Effector memory CD8-positive, alpha-beta T cell (primary cell): ENCODE measurements at places on chromosomes 5 and 9.

- DNase-seq: no peak
These were observed 233.2 kb upstream of the RFX3 start for GRCh38 chr9:3758816-3759576.

- no peak for DNase-seq
These were observed 628.8 kb upstream of the DMAC1 start for GRCh38 chr9:8428389-8428788.

DNA sequence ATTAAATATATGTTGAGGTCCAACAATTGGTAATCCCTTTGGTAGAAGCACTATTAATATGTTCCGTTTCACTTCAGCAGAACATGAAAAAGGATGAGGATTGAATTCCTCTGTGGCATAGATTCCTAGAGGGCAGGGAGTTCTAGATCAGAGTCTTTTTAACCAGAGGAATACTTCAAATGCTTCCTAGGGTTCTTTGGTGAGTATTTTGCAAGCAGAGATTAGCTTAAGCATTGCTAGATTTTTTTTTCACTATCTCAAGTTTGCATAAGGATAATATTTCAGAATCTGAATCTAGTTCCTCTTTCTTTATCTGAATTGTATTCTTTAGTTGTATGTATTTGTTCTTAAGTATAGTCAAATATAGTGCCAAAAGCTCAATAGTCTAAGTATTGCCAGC, 116.6 kb upstream of the ADAMTSL1 start:
- DNase-seq: no peak

- no peak for DNase-seq
These were observed 18.0 kb upstream of the ENHO start for GRCh38 chr9:34540827-34541226.

DNA sequence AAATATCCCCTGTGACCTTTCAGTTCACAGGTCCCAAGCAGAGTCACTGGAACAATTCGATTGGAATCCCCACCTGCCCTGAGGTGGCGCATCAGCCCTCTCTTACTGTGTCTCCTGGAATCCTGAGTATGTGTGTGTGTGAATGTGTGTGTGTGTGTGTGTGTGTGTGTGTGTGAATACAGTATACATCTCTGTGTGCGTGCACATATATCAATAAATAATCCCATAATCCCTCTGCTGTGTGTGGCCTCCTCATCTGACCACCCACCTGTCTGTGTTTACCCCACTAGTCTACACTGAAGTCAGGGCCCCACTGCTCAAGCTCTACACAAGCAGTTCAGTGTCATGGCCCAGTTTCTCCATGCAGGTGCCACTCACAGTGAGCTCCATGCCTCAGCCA, 187.4 kb downstream of the ERCC6L2 start:
- DNase-seq: no peak

- DNase-seq: no peak
These were observed 181.9 kb upstream of the HMHB1 start for GRCh38 chr5:143629871-143630659.

- no peak for DNase-seq
These were observed 149.5 kb downstream of the ROR2 start for GRCh38 chr9:91800473-91801030.

DNA sequence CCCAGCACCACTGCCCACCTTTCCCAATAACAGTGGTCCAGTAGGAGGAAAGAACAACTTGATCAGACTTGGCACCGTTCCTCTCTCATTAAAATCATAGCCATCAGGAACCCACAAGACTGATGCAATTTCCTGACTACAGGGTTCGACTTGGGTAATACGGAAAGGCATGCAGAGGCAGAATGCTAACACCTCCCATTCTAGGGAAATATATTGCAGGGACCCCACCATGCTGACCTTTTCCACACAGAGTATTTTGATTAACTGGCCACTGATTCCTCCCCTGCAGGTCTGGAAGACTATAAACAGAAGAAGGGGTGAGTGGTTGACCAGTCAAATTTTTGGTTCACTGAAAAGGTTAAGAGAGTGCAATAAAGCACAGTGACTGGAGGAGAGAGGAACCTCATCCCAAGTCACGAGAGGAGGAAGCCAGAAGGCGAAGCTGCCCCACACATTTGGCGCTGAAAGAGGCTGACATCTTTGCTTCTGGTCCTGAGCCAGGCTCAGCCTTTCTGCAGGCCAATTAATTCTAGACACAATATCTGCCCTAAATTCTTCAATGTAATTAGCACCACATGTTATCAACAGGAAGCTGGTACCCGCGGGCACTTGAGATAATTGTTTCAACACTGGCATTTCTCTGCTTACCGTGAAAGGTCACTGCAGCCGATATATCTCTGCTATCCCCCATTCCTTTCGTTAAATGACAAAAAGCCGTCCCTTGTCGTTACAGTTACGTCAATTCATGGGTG, 64.7 kb upstream of the SPOCK1 start:
- no peak for DNase-seq

DNA sequence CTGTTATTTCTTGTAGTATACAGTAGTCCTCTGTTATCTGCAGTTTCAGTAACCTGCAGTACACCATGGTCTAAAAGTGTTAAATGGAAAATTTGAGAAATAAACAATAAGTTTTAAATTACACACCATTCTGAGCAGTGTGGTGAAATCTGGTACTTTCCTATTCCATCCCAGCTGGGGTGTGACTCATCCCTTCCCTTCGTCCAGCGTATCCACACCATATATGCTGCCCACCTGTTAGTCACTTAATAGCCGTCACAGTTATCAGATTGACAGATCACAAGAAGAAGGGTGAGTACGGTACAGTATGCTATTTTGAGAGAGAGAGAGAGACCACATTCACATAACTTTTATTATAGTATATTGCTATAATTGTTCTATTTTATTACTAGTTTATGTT, 28.9 kb downstream of the FAM151B start:
- no peak for DNase-seq

DNA sequence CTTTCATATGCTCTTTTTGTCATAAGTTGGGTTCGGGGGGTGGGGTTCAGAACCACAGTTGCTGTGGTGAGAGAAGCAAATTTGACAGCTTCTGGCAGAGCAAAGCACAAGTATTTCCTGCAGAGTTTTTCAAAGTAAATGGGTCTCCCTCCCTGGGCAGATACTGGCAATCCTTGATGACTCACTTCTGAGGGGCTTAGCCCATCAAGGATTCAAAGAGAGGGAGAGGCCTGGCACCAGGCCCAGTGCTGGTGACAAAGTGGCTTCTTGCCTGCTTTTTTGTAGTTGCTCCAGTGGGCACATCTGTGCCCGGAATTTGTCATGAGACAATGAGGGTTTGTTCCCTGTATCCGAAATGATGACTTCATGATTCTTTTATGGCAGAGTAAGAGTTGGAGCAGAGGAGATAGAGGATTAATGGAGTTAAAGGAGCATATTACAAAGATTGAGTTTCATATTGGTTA, 46.6 kb upstream of the TNC start:
- DNase-seq: no peak

DNA sequence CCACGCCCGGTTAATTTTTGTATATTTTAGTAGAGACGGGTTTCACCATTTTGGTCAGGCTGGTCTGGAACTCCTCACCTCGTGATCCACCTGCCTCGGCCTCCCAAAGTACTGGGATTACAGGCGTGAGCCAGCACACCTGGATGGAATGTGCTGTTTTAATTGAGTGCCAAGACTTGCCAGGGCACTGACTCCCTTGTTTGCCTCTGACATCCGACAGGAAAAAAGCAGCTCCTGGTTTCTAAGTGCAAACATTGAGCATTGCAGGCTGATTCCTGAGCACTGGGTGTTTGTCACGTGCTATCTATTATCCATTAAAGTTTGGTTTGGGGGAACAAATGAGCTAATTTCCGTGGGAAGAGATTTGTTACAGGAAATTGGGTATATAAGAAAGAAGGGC, 70.6 kb upstream of the CKMT2 start:
- no peak for DNase-seq

DNA sequence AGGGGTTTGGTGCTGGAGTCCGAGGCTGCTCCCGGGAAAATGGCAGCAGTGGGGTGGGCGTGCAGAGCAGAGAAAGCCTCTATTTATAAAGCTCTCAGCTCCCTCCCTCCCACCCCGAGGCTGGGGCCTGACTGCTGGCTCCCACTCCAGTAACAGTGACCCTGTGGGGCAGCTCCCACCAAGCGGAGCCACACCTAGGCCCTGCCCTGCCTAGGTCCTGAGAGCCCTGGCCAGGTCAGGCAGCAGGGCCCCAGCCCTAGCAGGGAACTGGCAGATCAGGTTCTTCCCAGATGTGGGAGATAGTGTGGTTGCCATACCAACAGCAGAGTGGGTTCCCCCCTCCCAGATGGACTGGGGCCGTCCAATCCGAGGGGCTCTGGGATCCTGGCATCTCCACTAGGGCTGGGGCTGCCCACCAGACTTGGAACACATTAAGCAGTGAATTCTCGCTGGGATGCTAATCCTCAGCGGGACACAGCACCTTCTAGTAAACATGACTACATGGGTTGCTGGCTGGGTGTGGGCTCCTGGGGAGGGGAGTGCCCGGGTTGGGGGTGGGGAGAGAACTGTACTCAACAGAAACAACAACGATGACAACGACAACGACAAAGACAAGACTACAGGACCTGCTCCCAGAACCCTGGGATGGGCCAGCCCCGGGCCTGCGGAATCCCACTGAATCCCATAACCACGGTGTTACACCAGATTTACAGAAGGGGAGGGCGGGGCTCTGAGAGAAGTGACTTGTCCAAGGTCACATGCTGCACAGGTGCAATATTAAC, 1.5 kb downstream of the SH3GLB2 start:
- DNase-seq: no peak

DNA sequence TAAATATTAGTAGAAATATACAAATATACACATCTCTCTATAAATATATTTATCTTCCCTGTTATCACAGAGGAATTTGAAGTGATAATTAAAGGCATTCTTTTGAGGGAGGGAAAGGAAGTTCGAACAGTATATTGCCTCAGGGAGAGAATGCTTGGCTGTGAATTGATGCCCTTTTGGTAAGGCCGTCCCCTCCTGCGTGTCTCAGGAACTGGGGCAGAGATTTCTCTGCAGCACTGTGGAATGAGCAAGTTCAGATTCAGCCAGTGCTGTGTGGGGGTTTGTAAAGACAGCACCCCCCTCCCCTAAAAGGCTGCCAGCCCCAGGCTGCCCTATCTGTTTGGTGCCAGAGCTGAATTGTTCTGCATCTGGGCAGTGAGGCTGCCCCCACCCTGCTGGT, 42.0 kb downstream of the UBE2QL1 start:
- DNase-seq: no peak

DNA sequence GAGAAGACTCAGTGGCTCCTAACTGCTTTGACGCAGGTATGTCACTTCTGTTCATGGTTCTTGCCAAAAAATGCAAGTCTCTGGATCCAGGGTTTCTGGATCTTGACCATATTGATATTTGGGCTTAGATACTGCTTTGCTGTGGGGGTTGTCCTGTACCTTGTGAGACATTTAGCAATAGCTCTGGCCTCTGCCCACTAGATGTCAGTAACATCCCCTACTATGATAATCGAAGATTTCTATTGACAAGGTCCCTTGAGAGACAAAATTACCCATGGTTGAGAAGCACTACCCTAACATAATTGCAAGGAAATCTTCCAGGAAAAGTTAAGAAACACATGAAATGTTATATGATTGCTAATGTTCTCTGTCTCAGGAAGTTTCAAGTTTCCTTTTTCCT, 285.4 kb downstream of the TMEM232 start:
- DNase-seq: no peak

DNA sequence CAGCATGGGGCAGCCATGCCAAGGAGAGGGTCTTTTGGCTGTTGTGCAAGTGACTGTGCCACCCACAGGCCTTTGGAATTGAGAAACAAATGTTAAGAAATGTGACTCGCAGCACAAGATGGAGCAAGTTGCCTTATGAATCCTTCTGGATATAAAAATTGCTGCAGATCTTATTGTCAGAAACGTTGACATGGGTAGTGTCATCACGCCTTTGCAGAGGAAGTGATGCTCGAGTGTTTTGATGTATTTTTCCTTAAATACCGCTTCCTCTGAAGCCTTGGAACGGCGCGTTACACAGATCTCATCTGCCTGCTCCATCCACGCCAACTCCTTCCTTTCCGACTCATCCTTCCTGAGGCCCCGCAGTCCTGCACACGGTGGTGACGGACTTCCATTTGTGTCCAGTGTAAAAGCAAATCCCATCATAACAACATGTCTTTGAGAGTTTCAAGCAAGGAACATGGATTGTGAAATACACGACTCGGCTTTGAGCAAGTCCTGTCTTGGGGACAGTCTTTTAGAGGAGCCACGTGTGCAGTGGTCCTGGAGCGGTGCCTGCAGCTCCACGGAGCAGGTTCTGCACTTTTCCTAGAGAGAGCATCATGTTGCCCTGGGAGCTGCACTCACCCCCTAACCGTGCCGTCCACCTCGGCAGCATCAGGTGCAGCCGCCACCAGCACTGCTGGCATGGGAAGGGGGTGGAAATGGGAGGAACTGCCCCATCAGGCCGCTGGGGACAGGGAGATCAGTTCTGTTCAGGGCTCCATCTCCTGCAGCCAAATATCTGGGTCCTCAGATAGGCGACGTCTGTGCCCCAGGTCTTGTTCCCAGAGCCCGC, 15.1 kb downstream of the ROPN1L start:
- DNase-seq: no peak

- no peak for DNase-seq
These were observed 69.4 kb upstream of the MEF2C start for GRCh38 chr5:88952344-88952743.

DNA sequence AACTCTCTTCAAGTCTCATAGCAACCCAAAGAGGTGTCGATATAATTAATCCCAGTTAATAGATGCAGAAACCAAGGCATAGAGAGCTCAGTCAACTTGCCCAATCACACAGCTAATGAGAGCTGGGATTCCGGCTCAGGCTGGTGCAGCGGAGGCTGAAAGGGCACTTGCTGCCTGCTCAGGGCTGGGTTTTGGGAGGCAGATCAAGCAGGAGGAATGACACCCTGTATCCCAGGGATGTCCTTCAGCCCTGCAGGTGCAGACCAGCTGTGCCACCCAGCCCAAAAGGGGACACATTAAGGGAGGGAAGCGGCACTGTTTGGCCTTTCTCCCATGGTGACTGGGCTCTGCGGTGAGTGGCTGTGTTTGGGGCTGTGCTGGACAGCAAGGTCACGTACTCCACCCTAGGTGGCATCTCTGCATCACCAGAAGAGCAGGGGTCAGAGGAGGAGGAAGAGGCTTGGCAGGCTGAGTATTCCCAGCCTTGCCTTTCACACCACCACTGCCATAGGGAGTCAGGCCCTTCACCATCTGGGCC, 124.1 kb downstream of the MVB12B start:
- no peak for DNase-seq

DNA sequence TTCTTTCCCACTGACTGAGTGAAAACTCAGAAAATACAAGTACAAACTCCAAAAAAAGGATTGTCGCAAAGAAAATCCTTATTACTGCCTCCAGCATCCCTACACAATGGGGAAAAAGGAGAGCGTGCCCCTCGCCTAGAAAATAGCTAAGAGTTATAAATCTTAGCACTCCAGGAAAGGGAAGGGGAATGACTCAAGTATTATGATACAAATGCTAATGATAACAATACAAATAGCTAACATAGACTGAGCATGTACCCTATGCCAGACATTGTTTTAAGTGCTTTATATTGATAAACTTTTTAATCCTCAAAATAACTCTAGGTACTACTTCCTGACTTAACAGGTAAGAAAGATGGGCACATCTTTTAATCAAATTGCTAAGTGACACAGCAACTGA, 70.8 kb upstream of the VCAN start:
- no peak for DNase-seq

- DNase-seq: no peak
These were observed 102.5 kb upstream of the TXNDC8 start for GRCh38 chr9:110440172-110440571.

- DNase-seq: no peak
These were observed 34.0 kb downstream of the NDUFAF2 start for GRCh38 chr5:60978968-60979367.

GRCh38 chr9:546797-547223, 294.7 kb upstream of the DMRT1 start:
- no peak for DNase-seq

GRCh38 chr5:93598091-93599000, 15.3 kb downstream of the NR2F1 start:
- no peak for DNase-seq
